Tibial nerve (tissue), 4 donors: ENCODE measurements at places on chromosomes 3 and 15. TPM values are rescaled to one million over a fixed set of nuclear protein-coding genes. Genes with fewer than 3 reads are reported as not detected.

GRCh38 chr15:73072894-73073293 lies 20.6 kb downstream of the NEO1 start:
- no peaks in the 10 kb centered on the region for H3K36me3 ChIP-seq
- H3K4me3 ChIP-seq: no peak overlapping the region
- H3K27me3 ChIP-seq: no peaks in the 10 kb centered on the region
- no peak overlapping the region for H3K27ac ChIP-seq
- H3K4me1 ChIP-seq: peaks cover 21% of the 10 kb centered on the region

DNA sequence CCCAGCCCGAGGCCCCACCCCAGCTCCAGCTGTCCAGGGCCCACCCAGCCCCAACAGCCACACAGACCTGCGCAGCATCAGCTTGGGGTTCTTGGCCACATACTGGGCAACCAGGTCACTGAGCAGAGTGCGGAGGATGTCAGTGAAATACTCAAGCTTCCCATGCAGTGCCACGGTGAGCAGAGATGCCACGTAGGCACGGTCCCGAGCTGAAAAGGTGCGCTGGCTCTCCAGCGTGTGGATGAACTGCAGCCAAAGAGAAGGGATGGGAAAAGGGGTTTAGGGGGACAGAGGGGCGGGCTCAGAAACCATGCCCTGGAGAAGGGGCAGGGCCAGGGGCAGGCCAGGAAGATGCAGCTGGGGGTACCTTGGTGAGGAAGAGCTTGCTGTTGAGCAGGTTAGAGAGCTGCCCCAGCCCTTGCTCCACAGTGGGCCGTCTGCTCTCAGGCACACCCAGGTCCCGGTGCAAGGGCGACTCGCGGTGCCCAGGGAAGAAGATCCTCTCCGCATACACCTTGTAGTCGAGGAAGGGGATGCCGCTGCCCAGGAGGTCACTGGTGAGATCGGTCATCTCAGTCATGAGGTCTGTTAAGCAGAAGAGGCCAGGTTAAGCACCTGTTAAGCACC lies 17.4 kb downstream of the PLXNB1 start:
- no peak overlapping the region for H3K27ac ChIP-seq
- H3K4me1 ChIP-seq: peaks cover 5% of the 10 kb centered on the region
- no peak overlapping the region for H3K4me3 ChIP-seq

GRCh38 chr3:126525853-126526667 lies 2.1 kb downstream of the CHST13 start:
- H3K27ac ChIP-seq: no peak overlapping the region
- no peaks in the 10 kb centered on the region for H3K4me1 ChIP-seq
- no peak for DNase-seq
- H3K4me3 ChIP-seq: no peak overlapping the region
- no peaks in the 10 kb centered on the region for H3K36me3 ChIP-seq

- no peaks in the 10 kb centered on the region for H3K36me3 ChIP-seq
- no peaks in the 10 kb centered on the region for H3K4me1 ChIP-seq
- H3K27ac ChIP-seq: no peak overlapping the region
Measured at GRCh38 chr3:58999774-59000160, 50.1 kb downstream of the CFAP20DC start.

DNA sequence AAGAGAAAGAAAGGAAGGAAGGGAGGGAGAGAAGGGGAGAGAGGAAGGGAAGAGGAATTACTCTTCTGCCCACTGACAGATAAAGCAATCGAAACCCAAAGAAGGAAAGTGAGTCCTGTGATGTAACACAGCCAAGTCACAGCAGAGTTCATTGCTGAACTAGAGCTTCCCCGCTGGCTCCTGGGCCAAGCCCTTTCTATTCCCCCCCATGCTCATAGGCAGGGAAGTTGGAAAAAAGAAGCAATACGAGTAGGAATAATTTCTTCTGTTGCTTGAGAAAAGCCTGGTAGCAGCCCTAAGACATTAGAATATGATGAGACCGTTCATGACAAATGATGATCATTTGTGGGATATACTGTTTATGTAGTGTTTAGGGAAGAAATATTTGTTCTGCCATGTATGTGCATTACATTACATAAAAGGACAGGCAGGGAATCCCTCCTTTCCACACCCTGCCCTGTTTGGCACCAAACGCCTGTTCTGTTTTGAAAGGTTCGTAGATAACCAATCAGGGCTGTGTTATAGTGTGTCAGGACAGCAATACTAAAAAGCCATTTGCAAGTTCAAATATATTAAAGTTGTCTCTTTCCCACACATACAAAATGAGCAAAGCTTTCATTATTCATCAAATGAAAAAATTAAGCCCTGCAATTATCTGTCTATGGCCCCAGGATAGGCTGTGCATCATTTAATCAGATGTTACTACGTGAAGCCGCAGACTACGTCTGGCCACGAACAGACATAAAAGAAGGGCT lies 111.0 kb upstream of the TRPM1 start:
- H3K27me3 ChIP-seq: no peaks in the 10 kb centered on the region
- H3K27ac ChIP-seq: peak overlapping the region; percentile 35
- no peak for DNase-seq
- H3K4me3 ChIP-seq: no peak overlapping the region

- DNase-seq: no peak
- no peaks in the 10 kb centered on the region for H3K27me3 ChIP-seq
Measured at GRCh38 chr15:52021128-52021671, 2.2 kb downstream of the MAPK6 start.

DNA sequence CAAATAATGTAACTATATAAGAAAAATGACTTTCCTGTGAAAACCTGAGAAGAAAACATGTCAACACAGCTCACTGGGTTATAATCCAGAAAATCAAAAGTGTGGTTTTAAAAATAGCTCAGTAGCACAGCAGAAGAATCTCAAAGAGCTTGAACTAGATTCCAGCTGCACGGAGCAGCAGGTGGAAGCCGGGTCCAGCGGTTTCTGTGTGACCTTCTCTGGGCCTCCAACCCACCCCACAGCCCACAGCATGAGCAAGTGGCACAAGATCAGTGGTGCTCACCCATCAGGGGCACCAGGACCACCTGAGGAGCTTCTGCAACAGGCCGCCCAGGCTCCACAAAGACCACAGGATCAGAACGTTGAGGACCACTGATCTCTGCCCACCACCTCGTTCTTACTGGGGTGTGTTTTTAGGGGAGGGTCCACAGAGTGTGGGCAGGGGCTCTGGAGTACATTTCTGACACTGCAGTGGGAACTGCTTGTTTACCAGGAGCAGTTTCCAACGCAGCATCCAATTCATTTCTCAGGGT lies 23.2 kb downstream of the SLC41A3 start:
- no peaks in the 10 kb centered on the region for H3K27me3 ChIP-seq
- DNase-seq: no peak
- H3K27ac ChIP-seq: no peak overlapping the region
- H3K4me3 ChIP-seq: no peak overlapping the region
- H3K36me3 ChIP-seq: no peaks in the 10 kb centered on the region

GRCh38 chr3:138113326-138113725 lies 2.1 kb downstream of the DZIP1L start:
- no peaks in the 10 kb centered on the region for H3K27me3 ChIP-seq
- no peak overlapping the region for H3K4me3 ChIP-seq
- no peaks in the 10 kb centered on the region for H3K36me3 ChIP-seq
- no peak for DNase-seq
- H3K27ac ChIP-seq: no peak overlapping the region

GRCh38 chr15:22936577-22937472 lies 43.3 kb downstream of the CYFIP1 start:
- DNase-seq: no peak
- H3K4me1 ChIP-seq: no peaks in the 10 kb centered on the region
- H3K27ac ChIP-seq: no peak overlapping the region
- no peaks in the 10 kb centered on the region for H3K27me3 ChIP-seq
- H3K36me3 ChIP-seq: peaks cover 5% of the 10 kb centered on the region
- no peak overlapping the region for H3K4me3 ChIP-seq

- DNase-seq: peak; percentile 48
- H3K4me3 ChIP-seq: peak overlapping the region; percentile 74
- no peaks in the 10 kb centered on the region for H3K36me3 ChIP-seq
Measured at GRCh38 chr15:63503739-63504246, 600 bp upstream of the USP3 start.

DNA sequence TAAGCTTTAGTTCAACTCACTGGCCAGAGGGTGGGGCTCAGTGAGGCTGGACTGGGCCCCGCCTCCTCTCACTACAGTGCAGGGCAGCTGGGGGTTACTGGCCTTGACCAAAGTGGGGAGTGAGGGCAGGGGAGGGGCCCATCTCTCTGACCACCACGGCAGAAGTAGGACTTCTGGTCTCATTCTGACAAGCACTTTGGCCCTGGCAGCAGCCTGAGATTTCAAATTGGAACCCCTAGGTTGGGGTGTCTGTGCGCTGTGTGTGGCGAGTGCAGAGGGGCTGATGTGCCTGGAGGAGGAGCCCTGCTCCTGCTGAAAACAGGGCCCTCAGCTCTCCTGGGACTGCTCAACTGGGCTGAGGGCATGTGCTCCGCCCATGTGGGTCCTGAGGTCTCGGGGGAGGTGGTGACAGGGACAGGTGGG lies 60.3 kb upstream of the RPL32 start:
- H3K27ac ChIP-seq: no peak overlapping the region
- no peaks in the 10 kb centered on the region for H3K27me3 ChIP-seq
- no peaks in the 10 kb centered on the region for H3K4me1 ChIP-seq
- no peak for DNase-seq
- H3K36me3 ChIP-seq: peaks cover 13% of the 10 kb centered on the region

DNA sequence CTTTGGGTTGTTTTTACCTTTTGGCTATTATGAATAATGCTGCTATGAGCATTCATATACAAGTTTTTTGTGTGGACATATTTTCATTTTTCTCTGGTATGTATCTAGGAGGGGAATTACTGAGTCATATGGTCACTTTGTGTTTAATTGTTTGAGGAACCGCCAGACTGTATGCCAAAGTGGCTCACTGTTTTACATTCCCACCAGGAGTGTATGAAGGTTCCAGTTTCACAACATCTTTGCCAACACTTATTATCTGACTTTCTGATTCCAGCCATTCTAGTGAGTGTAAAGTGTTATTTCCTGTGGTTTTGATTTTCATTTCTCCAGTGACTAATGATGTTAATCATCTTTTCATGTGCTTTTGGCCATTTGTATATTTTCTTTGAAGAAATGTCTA lies 51.8 kb downstream of the CMTM7 start:
- H3K4me1 ChIP-seq: no peaks in the 10 kb centered on the region
- no peak overlapping the region for H3K27ac ChIP-seq
- H3K4me3 ChIP-seq: no peak overlapping the region
- no peaks in the 10 kb centered on the region for H3K27me3 ChIP-seq
- H3K36me3 ChIP-seq: peaks cover 3% of the 10 kb centered on the region
- DNase-seq: no peak

DNA sequence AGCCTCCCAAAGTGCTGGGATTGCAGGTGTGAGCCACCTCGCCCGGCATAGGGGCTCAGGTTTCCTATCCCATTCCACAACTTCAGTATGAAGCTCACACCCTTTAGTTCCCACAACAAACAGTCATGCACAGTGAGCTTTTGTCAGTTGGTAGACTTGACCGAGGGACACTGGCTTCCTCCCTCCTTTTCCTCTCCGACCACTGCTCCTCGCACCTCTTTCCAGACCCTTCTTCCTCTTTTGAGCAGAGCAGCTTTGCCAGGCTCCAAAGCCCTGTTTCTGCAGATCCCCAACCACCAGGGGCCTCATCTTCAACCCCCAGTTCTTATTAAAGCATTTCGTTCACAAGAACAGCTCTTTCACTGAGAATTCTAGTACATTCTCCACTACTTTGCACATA lies 12.7 kb upstream of the CILP start:
- H3K27me3 ChIP-seq: no peaks in the 10 kb centered on the region
- DNase-seq: no peak
- H3K4me1 ChIP-seq: no peaks in the 10 kb centered on the region
- H3K36me3 ChIP-seq: no peaks in the 10 kb centered on the region
- no peak overlapping the region for H3K4me3 ChIP-seq

- peak overlapping the region; percentile 91 for H3K27ac ChIP-seq
- peak overlapping the region; percentile 78 for H3K4me3 ChIP-seq
- H3K4me1 ChIP-seq: peaks cover 26% of the 10 kb centered on the region
- no peaks in the 10 kb centered on the region for H3K36me3 ChIP-seq
- no peak for DNase-seq
Measured at GRCh38 chr3:119677641-119677934, 382 bp upstream of the COX17 start.

GRCh38 chr3:188390775-188391443 lies 237.0 kb downstream of the LPP start:
- no peak for DNase-seq
- no peak overlapping the region for H3K4me3 ChIP-seq
- no peaks in the 10 kb centered on the region for H3K27me3 ChIP-seq
- peak overlapping the region; percentile 83 for H3K27ac ChIP-seq
- peaks cover 19% of the 10 kb centered on the region for H3K4me1 ChIP-seq
- H3K36me3 ChIP-seq: no peaks in the 10 kb centered on the region

DNA sequence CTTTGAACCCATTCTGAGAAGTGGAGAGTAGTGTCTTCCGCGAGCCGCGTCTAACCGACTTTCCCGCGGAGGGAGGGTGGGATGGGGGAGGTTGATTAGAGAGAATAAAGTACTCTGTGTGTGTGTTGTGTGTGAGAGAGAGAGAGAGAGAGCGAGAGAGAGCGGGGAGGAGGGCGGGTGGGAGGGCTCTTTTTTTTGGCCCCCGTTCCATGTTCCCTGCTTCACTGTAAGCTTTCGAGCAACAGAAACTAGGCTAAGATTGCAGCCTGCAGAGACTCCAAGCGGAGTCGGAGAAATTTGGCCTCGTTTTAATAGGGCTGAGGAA lies 1.6 kb upstream of the MEIS2 start:
- no peaks in the 10 kb centered on the region for H3K36me3 ChIP-seq
- H3K27me3 ChIP-seq: peaks cover 96% of the 10 kb centered on the region

GRCh38 chr15:63052077-63052841 lies 9.7 kb downstream of the TPM1 start:
- no peak overlapping the region for H3K4me3 ChIP-seq
- H3K36me3 ChIP-seq: no peaks in the 10 kb centered on the region
- H3K27ac ChIP-seq: peak overlapping the region; percentile 30
- no peaks in the 10 kb centered on the region for H3K4me1 ChIP-seq
- no peaks in the 10 kb centered on the region for H3K27me3 ChIP-seq

DNA sequence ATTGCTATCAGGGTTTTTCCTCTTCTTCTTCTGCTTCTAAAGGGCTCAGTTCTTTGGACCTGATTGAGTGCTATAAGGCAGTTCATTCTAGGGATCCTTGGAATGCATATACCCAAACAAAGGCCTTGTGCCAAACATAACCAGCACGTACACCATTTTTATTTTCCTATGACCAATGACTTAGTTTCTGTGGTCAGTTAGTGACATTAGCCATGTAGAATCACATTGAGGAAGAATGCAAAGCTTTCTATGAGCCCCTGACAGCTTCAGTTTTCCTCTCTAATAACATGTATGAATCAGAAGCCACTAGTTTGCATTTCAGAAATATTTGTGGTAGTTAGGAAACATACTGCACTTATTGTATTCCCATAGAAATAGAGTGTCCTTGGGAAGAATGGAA lies 240.0 kb downstream of the THRB start:
- no peak overlapping the region for H3K4me3 ChIP-seq
- H3K27me3 ChIP-seq: no peaks in the 10 kb centered on the region

DNA sequence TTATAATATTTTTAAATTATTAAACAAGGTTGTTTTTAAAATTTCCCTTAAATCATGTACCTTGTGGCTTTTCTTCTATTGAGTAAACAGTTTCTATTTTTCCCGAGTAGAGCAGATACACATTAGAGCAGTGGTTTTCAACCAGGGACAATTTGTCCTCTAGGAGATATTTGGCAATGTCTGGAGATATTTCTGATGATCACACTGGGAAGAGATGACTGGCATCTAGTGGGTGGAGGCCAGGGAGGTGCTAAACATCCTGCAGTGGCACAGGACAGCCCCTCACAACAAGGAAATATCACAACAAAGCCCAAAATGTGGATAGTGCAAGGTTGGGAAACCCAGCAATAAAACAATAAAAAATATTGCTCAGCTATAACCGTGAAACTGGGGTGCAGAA lies 113.0 kb upstream of the PTPRG start:
- no peaks in the 10 kb centered on the region for H3K27me3 ChIP-seq
- no peak overlapping the region for H3K27ac ChIP-seq
- H3K4me1 ChIP-seq: no peaks in the 10 kb centered on the region
- no peaks in the 10 kb centered on the region for H3K36me3 ChIP-seq

Gene PIF1
- total RNA-seq: 0.39 TPM

Gene IL17RE
- total RNA-seq: 3.1 TPM

Gene SQOR
- total RNA-seq: 50.4 TPM

Gene ZMYND10
- 0.30 TPM for total RNA-seq

Gene MYH15
- total RNA-seq: not detected
